Stimulated activated CD8-positive, alpha-beta memory T cell treated with anti-CD3 and anti-CD28 coated beads, Interleukin-7, amount 100 ng/mL, for 1 hour (primary cell): ENCODE measurements at places on chromosomes 1 and 21.

GRCh38 chr1:86345042-86345441 lies 51.1 kb downstream of the ODF2L start:
- no peak for DNase-seq

DNA sequence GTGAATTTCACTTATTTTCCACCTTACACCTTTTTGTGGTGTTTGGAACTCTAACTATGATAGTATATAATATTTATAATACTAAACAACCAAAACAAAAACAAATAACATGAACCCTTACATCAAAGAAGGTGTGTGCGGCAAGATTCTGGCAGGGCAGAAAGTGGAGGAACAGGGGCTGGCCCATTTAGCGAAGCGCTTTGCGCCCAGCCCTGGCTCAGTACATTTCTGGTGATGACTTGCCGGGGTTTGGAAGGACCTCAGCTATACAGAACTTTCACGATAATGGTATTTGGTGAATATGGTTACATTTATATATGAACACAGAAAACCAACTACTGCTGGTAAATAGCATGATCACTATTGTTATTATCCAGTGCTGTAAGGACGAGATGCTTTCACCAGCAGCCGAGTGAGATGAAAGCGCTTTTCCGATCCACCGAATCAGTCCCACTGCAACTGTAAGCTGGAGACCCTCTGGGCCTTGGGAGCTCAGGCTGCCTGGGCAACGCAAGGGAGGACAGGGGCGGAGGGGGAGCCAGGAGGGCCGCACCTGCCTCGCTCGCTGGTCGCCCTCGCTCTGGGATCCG lies 63.9 kb downstream of the CD247 start:
- no peak for DNase-seq

DNA sequence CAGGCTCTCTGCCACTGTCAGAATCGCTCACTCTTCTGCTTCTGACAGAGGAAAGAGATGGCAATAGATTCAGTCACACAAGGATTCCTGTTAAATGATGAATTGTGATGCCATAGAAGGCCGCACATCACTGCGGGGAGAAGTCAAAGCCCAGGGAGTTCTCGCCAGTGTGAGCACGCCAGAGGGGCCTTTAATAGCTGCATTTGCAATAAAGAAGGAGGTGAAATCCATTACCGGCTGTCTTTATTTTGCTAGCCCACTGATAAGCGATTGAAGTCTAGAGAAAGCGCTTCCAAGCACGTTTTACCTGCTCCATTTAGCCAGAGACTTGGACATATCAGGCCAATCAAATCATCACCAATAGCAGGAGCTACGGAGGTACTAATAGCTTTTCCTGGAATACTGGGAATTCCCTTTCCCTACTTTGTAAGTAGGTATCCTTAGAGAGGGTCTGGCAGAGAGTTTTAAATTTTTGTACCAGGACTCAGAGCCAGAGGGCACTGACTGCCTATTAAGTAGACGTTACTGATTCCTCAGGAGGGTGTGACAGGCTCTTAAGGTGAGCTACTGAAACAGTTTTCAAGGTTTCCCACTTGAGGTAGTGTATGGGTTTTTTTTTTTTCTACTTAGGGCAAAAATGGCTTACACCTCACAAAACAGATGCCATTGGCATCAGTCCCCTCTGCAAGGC lies 10.2 kb upstream of the TARBP1 start:
- DNase-seq, result no peak

- no peak for DNase-seq
These were observed 107.4 kb downstream of the GIPC2 start for GRCh38 chr1:78153092-78153736.

- DNase-seq, result no peak
These were observed 28.1 kb upstream of the ZYG11A start for GRCh38 chr1:52814465-52814864.

GRCh38 chr1:110348050-110348449 lies 8.9 kb downstream of the RBM15 start:
- no peak for DNase-seq

DNA sequence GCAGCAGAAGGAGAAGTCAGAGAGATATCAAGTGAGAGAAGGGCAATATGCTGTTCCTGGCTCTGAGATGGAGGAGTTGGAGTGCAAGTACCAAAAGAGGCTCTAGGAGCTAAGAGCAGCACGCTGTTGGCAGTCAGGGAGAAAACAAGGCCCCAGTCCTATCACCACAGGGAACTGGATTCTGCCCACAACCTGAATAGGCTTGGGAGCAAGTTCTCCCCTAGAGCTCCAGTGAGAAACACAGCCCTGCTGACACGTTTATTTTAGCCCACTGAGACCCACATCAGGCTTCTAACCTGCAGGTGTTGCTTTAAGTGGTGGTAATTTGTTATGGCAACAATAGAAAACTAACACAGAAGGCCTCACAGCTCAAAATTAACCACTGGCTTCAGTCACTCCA lies 31.8 kb upstream of the ZNF644 start:
- DNase-seq, result no peak

DNA sequence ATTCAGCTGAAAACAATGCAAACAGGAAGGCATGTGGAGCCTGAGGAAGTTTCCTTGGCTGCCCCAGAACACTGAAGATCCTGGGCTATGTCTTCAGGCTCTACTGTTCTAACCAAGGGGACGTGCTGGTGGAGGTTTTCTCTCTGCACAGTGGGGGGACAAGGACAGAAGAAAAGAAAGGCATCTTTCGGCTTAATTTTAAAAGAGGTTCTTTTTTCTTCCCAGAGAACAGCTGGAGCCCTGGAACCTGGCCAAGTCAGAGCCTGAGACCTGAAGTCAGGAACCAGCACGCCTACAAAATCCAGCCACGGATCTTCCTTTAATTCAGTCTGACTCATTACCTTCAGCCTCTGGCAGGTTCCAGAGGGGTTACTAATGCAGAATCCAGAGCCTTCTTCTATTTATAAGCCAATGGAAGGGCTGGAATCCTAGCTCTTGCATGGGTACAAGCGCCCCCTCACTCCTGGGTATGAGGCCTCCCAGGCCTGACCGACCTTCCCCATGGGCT lies 19.8 kb downstream of the CTNNBIP1 start:
- no peak for DNase-seq

DNA sequence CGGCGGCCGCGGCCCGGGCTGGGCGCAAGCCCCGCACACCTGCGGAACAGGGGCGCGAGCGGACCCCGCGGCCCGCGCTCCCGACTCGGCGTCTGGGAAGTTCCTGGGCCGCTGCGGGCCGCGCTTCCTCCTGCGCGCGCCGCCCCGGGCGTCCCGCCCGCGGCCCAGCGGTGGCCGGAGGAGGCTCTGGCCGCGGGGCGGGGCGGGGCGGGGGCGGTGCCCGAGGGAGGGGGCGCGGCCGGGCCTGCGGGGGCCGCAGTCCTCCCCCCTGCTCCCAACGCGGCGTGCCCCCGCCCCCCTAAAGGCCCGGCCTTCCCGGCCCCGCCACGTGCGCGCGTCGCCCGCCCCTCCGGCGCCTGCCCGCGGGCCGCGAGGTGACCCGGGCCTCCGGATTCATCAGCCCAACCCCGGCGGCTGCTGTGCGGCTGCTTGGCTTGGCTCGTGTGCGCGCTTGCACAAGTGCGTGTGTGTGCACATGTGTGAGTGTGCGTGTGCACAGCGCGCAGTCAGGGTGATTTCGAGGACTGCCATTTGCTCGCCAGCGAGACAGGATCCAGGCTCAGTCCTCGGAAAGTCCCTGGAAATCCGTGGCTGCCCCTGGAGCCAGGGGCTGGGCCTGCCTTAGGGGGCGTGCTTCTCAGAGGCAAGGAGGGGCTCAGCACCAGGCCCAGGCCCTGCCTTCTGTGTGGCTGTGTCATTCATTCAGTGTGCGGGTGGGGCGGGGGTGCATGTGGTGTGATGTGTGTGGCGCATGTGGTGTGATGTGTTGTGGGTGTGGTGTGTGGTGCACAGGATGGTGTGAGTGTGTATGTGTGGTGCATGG lies at the start of gene C2CD2:
C2CD2 (minus strand) TSS at position 188 of the 823 bp plus-strand sequence. CDS start 370 bp downstream, outside the sequence.
- DNase-seq, result no peak

- no peak for DNase-seq
These were observed 283.8 kb downstream of the CACNA1E start for GRCh38 chr1:181767001-181767708.

- no peak for DNase-seq
These were observed at the start of gene MAP3K21 for GRCh38 chr1:233327651-233328141. MAP3K21 (plus strand) TSS chr1:233327724; CDS start chr1:233328029, 305 bp downstream.

GRCh38 chr1:231869364-231869763 lies 242.8 kb downstream of the DISC1 start:
- DNase-seq, result no peak

GRCh38 chr21:40334159-40334558 lies 466.9 kb downstream of the PCP4 start:
- DNase-seq, result no peak

GRCh38 chr1:89633800-89634625 lies 1.1 kb downstream of the LRRC8C start:
- no peak for DNase-seq

DNA sequence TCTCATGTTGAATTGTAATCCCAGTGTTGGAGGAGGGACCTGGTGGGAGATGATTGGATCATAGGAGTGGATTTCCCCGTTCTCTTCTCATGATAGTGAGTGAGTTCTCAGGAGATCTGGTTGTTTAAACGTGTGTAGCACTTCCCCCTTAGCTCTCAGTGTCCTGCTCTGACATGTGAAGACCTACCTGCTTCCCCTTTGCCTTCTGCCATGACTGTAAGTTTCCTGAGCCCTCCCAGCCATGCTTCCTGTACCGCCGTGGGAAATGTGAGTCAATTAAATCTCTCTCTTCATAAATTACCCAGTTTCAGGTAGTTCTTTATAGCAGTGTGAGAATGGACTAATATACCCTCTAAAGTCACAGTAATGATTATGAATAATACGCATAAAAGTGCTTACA lies 248.4 kb upstream of the LRRC7 start:
- no peak for DNase-seq

DNA sequence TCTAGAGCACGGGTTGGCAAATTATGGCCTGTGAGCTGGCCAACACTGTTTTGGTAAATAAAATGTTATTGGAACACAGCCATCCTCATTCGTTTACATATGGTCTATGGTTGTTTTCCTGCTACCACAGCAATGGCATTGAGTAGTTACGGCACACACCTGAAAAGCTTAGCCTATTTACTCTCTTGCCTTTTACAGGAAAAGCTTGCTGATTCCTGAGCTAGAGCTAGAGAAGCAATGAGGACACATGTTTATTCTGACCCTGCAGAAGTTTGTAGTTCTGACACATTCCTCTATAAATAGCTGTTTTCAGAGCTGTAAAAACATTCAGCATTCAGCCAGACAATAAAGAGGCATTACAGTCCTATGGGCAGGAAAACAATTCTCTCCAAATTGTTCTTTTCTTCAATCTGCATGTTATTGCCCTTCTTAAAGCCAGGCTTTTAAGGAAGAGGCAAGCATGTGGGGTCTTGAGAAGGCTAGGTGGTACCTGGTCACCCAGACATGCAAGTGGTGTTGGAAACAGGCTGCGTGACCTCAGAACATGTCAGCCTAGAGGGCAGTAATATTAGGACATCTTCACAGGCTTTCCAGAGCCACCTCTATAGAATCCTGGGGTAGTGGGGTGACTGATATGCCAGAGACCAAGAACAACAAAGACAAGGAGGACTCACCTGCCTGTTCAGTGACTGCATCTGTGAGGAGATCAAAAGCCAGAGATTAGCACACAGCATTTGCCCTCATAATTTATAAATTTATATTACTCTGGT lies 1.6 kb downstream of the FCRL2 start:
- DNase-seq, result no peak

DNA sequence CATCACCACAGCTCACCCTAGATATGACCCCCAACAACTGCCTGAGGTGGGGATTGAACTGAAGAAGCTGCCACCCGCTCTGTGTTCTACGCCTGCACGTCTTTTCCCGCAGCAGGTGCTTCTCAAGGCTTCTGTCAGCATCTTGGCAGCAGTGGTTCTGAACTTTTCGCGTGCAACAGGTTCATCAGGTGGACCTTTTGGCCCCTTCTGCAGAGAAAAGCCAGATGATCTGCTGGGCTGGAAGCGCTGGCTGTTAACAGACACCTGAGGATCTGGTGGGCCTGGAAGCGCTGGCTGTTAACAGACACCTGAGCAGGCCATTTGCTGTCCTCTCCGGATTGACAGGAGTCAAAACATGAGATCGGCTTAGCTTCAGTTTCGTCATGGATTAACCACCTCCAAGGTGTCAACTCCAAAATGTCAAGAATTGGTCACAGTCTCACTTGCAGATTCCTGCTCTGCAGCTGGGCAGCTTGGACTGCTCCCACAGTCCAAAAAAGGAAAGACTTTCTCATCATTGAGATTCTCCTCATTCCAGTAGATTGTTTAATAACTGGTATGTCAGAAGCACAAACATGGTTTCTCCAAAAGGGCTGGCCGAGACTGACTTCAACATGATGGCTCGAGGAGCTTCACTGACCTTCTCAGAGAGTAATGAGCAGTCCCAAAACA lies 4.7 kb downstream of the C1orf174 start:
- DNase-seq, result no peak

- no peak for DNase-seq
These were observed 86.5 kb downstream of the LACTBL1 start for GRCh38 chr1:22886211-22886610.

- DNase-seq, result no peak
These were observed 425.7 kb upstream of the USP24 start for GRCh38 chr1:55640708-55641473.

- no peak for DNase-seq
These were observed 791 bp downstream of the USP24 start for GRCh38 chr1:55214212-55214933.

DNA sequence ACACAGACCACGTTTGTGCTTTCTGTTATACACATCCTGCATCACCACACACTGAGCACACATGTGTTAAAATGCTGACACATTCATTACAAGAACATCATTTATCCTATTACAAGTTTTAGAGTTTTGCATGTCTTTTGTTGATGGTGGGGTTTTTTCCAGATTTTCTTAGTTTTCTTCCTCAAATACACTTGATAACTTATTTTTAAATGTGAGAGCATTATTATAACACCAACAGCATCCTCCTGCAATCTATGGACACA lies 67.3 kb downstream of the TGFBR3 start:
- no peak for DNase-seq

DNA sequence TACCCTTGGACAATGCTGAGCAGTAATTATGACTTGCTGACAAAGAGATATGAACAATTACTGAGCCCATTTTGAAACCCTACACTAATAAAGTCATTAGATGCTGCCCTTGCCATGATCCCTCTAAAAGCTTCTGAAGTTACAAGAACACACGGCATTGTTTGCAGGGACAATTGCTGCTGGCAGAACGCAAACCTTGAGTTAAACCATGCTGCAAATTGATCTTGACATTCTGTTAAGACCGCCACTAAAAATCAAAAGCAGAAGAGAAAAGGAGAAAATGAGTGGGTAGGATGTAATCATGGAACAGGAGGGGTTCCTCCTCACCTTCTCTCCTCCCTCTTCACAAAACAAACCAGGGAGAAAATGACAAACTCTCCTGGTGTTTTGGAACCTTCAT lies 136.2 kb upstream of the DMRTA2 start:
- no peak for DNase-seq

GRCh38 chr21:44529011-44529421 lies 11.0 kb downstream of the KRTAP10-1 start:
- no peak for DNase-seq

DNA sequence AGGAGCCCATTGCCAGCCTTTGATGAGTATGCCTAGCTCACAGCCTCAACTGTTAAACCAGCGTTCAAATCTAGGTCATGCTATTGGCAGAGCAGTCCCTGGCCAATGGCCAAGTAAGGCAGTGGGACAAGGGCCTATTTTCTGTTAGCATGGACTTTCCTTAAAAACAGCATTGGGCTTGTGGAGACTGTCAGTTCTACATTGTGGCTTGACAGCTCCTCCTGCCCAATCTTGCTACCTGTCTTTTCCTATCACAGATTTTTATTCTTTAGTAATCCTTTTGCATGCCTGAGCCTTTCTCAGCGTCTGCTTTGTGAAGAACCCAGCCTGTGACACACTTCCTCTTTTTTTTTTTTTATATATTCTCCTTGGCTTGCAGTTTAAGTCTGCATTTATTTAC lies 56.4 kb downstream of the DIP2A start:
- DNase-seq, result no peak
